Effector memory CD4-positive, alpha-beta T cell (primary cell): ENCODE measurements at places on chromosomes 12 and 14.

DNA sequence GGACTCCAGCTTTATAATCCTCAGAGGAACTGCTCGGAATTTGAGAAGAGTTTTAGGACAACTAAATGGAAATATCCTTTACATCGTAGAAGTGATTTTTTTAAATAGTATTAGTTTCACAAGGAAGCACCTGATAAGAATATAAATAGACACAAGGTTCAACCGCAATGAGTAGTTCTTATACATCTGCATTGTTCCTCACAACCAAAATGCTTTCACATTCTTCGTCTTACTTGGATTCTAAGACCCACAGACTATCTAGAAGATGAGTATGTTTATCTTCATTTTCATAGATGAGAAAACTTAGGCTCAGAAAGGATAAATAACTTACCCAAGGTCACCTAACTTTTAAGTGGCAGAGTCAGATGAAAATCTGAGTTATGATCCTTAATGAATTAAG lies 469.0 kb downstream of the GALC start:
- DNase-seq = no peak

DNA sequence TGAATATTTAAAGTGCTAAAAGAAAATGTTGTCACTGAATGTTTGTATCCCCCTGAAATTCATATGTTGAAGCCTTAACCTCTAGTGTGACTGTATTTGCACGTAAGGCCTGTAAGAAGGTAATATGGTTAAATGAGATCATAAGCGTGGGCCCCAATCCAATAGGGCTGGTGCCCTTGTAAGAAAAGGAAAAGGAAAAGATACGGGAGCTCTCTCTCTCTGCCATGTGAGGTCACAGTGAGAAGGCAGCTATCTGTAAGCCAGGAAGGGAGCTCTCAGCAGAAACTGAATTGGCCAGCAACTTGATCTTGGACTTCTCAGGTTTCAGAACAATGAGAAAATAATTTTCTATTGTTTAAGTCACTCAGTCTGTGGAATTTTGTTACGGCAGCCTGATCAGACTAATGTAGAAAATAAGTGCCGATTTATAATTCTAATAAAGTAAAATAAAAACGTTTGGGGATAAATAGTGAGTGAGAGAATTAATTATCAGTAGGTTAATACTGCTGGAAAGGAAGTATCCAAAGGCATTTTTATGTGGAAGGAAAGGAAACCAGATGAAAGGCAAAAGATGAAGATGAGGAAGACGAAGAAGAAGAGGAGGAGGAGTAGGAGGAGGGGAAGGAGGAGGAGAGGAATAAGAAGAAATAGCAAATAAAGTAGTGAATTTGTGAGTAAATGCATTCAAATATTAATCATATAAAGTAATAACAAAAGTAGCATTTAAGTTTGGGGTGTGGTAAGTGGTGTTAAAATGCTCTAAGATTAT lies 188.5 kb upstream of the KRR1 start:
- no peak for DNase-seq

- no peak for DNase-seq
These were observed 1.8 kb upstream of the CDK17 start for GRCh38 chr12:96402061-96402460.

DNA sequence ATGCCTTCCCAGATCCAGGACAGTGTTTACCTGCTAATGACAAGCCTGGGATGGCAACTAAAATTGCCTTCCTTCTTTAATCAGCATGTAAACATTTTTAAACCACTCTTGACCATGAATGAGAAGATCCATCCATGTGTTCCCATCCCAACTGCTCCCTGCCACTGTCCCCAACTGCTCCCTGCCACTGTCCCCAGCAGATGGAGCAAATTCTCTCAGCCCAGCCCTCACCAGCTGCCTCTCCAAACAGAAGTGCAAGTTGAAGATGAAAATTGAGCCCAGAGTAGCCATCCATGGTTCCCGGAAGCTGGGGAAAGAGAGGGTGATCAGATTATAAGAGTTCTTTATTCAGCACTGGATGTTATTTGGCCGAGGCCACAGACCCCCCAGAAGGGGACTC lies 133.1 kb downstream of the SLC15A4 start:
- no peak for DNase-seq

DNA sequence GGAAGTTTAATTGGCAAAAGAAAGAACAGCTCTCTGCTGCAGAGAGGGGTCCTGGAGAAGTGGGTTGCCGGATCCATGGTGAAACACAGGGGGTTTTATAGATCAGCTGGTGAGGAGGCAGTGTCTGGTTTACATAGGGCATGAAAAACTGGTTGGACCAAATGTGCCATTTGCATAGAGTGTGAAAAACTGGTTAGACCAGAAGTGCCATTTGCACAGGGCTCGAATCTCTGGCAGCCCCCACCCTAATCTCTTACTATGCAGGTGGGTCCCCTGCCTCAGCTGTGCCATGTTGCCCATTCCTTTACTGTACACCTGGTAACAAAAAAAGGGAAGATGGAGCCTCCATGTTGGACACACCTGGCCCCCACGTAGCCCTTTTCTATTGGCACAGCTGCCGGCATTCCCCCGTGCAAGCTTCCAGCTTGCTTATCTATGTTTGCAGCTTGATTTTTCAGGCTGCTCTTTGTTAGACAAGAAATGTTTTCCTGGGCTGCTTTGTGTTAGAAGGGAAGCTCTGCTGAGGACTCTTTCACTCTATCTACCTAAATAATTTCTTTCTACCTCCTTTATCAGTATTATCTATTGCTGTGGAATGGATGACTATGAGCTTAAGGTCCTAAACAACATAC lies 61.1 kb upstream of the TMEM132D start:
- DNase-seq = no peak

DNA sequence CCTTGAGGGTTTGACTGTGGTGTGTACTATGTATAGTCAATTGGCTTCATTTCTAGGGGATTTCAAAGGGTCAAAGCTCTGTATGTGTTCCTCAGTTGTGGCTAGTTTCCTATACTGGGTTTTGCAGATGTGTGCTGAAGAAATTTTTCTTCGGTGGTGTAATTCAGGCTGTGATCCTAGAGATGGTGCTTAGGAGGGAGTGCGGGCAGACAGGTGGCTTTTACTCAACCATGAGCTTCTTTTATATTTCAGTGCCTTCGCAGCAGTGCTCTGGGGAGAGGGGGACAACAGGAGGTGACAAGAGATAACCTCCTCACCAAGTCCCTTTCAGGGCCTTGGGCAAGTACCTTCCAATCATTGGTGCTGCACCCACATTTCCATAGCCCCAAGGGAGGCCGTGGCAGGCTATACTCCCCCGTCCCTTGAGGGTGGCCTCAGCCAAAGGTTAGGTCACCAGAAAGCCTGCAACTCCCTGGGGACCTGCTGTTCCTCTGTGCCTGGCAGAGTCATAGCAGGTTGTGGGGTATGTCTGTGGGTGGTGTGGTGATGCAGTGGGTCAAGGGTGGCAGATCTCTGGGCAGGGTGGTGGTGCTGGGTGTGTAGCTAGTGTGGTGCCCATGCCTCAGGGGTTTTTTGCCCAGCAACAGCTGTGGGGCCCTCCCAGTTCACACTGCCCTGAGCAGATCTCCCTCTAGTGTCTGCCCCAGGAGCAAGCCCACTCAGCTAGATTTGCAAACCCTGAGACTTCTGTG lies 37.0 kb upstream of the TMX1 start:
- no peak for DNase-seq

DNA sequence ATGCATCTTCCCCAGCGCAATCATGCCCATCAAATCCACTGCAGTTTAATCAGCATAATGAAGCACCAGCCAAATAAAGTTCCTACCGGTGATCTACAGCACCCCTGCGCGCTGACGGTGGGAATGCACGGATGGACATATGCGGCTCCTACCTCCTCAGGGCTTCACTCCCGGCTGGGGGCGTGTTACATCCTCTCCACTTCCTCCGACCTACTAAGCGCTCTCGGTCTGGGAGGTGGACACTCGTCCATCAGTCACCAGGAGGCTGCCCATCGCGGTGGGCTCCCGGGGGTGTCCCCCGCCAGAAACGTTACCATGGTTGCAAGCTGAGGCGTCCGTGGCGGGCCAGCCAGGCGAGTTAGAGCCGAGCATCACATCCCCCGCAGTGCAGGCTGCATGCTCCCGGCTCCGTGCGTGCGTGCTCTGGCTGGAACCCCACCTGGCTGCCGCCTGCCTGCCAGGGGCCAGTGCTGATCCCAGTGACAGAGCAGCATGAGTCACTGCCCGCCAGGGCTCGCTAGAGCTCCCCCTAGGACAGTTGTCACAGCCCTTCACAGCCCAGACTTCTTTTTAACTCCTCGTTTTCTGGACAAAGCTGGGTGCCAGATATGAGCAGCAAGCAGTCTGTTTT lies 73.0 kb downstream of the CIT start:
- DNase-seq = no peak

DNA sequence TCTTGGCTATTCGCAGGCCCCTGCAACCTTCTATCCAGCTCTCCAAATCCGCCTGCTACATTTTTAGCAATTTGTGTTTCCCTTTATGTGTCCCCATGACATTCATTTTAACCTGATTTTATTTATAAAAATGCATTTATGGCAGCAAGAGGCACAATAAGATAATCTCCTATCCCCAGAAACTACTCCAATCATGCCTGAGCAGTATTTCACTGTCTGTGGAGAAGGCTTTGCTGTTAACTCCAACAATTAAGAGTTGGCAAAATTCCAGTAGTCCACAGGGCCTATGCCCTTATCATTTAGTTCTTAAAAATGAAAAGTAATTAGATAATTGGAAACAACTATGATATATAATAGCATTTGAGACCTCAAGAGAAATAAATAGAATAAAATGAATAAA lies 462.4 kb downstream of the TRHDE start:
- DNase-seq = no peak

- DNase-seq = no peak
These were observed 17.4 kb downstream of the TEAD4 start for GRCh38 chr12:2976581-2976996.

- no peak for DNase-seq
These were observed 3.2 kb upstream of the CAMKK2 start for GRCh38 chr12:121299662-121300061.

DNA sequence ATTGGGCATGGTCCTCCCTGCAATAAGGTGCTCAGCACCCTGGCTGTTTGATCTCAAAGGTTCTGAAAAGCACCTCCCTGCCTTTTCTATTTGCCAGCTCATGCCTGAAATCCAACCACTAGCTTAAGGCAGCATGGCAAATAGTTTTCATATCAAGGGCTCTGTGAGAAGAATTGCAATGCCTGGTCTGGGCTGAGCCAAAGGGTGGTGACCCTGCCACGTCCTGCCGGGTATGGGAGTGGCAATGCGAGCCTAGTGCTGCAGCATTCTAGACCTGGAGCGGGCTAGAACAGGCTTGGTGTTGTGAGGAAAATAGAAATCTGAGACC lies 2.3 kb upstream of the SCNN1A start:
- no peak for DNase-seq

DNA sequence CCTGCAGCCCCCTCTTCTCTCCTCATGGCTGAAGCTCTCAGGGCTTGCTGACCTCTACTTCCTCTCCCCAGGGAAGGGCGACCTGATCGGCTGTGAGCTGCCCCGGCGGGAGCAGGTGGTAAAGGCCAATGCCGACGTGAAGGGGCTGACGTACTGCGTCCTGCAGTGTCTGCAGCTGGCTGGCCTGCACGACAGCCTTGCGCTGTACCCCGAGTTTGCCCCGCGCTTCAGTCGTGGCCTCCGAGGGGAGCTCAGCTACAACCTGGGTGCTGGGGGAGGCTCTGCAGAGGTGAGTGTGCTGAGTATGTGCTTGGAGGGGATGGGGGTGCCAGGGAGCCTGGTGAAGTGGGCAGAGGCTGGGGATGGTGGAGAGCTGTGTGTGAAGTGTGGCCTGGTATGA lies 13.7 kb downstream of the MCRS1 start:
- no peak for DNase-seq

- no peak for DNase-seq
These were observed 46.2 kb downstream of the ABCC9 start for GRCh38 chr12:21894792-21895595.
